ENCODE measurements at places on chromosomes 5 and 9.

- DNase-seq: no peak
Observed at GRCh38 chr9:128382261-128382660, 11.1 kb downstream of the URM1 start.

- DNase-seq: no peak
Observed at GRCh38 chr5:146331423-146331822, 7.2 kb upstream of the POU4F3 start.

DNA sequence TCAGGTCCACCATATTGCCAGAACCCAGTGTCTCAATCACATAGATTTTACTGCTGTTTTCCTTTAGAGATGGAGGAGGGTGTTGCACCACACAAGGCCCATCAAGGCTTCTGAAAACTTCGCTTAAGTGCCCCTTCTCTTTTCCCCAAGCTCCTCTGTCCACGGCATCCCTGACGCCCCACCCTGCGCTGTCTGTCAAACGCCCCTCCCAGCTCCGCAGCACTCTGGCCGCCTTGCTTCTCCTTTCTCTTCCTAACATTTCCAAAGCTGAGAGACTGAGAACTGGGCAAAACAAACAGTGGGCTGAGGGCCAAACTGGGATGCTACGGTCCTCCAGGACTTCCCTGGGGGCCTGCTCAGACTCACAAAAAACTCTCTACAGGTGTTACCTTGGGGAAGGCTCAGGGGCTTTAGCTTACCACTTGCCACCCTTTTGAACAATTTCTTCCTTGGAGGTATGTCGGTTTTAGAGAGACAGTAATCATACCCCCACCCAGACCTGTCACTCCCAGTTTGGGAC is 28.3 kb upstream of the ERGIC1 start:
- no peak for DNase-seq

- DNase-seq: peak; percentile 62
Observed at GRCh38 chr9:34994260-34994899, 4.8 kb downstream of the DNAJB5 start.
